ENCODE measurements at places on chromosomes 4 and X.
A peak's percentile ranks its signal among the peaks of the same experiment; 100 is the strongest.

DNA sequence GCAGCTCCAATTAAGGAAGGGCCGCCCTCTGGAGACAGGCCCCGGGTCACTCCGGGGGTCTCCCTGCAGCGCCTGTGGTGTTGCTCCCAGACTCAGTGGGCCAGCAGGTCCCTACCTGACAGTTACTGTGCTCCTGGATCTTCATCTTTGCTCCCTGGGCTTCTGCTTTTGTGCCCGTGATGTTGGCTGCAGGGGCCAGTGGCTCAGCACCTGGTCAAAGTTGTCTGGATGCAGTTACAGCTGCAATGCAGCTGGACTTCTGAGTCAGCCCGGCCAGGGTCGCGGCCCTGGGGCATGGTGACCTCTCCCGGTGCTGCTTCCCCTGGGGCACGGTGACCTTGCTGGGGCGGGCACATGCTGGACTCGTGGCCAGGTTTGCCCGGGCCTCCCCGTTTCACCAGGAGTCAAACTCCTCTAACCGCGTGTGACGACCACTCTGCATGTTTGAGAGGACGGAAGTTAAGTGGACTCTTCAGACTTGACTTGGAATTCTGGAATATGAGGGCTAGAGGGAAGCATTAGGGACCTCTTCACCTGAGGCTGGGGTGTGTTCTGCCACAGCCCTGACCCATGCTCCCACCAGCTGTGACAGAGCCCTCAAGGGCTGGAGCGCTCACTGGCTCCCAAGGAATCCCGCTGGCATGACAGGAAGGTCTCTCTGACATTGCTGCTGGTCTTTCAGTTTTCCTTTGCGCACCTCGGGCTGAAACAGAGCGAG, 3.7 kb downstream of the CTAG2 start:
- no peaks in the 10 kb centered on the region for H3K4me1 ChIP-seq
- H3K36me3 ChIP-seq = no peaks in the 10 kb centered on the region
- no peak overlapping the region for H3K27ac ChIP-seq
- no peak for DNase-seq
- no peak overlapping the region for H3K4me3 ChIP-seq

- H3K27me3 ChIP-seq = no peaks in the 10 kb centered on the region
- no peaks in the 10 kb centered on the region for H3K4me1 ChIP-seq
- no peak overlapping the region for H3K4me3 ChIP-seq
- H3K27ac ChIP-seq = no peak overlapping the region
- peak; percentile 54 for DNase-seq
These were observed 466.3 kb upstream of the ACTRT1 start for GRCh38 chrX:128518508-128518907.

- DNase-seq = peak; percentile 69
- H3K27ac ChIP-seq = no peak overlapping the region
- peaks cover 10% of the 10 kb centered on the region for H3K4me1 ChIP-seq
- no peak overlapping the region for H3K4me3 ChIP-seq
- no peaks in the 10 kb centered on the region for H3K27me3 ChIP-seq
- H3K36me3 ChIP-seq = no peaks in the 10 kb centered on the region
These were observed 67.9 kb downstream of the PPP3CA start for GRCh38 chr4:101279377-101279871.

- H3K27ac ChIP-seq = no peak overlapping the region
- no peaks in the 10 kb centered on the region for H3K36me3 ChIP-seq
- no peaks in the 10 kb centered on the region for H3K27me3 ChIP-seq
- H3K4me1 ChIP-seq = no peaks in the 10 kb centered on the region
- H3K4me3 ChIP-seq = no peak overlapping the region
These were observed 74.4 kb downstream of the RPS3A start for GRCh38 chr4:151173871-151174270.

DNA sequence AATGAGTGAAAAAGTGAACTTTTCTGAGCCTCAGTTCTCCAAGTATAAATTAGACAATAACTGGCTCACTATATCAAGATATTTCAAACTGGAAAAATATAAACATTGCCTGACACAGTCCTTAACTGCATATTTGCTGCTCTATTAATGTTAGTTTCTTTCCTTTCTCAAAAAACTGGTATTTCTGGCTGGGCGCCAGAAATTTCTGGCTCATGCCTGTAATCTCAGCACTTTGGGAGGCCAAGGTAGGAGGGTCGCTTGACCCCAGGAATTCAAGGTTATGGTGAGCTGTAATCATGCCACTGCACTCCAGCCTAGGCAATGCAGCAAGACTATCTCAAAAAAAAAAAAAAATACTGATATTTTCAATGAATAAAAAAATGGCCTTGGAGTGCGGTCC, 227.0 kb downstream of the MAGEB17 start:
- no peak for DNase-seq
- H3K4me1 ChIP-seq = no peaks in the 10 kb centered on the region
- no peaks in the 10 kb centered on the region for H3K27me3 ChIP-seq
- H3K27ac ChIP-seq = no peak overlapping the region
- no peak overlapping the region for H3K4me3 ChIP-seq

Data from mesendoderm (in vitro differentiated cells).